ENCODE measurements at places on chromosomes 13 and 19.
A peak's percentile ranks its signal among the peaks of the same experiment; 100 is the strongest.

GRCh38 chr19:42197375-42197817, 20.1 kb downstream of the DEDD2 start:
- DNase-seq: no peak

DNA sequence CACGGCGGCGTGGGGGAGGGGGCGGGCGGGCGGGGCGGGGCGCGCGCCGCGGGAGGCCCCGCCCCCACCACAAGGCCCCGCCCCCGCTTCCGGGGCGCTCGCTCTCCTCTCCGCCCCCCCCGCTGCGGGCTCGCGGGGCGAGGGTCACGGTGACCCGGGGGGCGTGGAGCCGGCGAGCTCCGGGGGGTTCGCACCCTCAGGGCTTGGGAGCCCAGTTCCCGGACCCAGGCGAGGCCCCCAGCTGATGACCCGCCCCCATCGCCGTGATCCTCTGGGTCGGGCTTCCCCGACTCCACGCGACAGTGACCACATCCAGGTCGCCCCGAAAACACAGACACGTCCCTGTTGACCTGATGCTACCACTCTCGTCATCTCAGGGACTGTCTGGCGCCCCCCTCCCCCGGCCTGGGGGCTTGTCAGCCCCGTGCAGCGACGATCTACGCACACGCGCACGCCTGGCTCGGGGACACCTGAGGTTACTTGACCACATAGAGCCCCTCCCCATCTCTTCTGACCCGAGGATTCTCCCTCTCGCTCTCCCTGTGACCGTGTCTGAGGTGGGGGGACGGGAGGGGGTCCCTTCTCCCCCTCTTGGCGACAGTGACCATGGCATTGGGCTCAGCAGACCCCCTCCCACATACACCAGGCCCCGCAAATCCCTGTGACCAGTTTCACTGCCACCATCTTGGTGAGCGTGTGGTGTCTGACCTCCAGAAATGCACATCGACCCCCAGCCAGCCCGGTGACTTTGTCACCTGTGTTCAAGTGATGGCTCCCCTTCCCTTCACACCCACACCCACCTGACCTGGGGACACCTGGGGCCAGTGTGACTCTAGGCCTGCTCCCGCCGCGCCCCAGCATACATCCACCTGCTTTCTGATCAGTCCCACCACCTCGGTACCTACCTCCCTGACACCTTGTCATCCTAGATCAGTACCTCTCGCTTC, 670 bp downstream of the MAP2K7 start:
- DNase-seq: peak; percentile 88

DNA sequence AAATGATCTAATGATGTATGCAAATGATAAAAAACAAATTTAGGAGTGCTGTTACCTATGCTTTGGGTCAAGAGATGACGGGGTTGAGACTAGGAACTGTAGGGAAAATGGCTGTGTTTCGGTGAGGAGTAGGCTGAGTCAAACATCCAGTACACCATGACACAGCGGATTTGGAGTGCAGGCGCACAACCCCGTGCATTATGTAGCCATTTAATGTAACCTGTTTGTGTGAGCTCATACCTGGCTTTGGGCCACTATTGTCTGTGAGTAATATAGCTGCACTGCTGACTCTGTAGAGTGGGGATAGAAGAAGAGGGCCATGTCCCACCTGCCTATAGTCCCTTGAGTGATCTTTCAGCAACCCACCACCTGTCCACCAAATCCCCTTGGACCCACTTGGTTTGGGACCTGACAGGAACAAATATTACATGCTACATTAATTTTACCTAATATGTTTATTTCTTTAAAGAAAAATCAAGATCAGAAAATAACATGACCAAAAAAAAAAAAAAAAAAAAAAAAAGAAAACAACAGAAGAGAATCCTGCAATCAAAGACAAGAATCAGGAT, 95.5 kb upstream of the KLHL1 start:
- DNase-seq: no peak

DNA sequence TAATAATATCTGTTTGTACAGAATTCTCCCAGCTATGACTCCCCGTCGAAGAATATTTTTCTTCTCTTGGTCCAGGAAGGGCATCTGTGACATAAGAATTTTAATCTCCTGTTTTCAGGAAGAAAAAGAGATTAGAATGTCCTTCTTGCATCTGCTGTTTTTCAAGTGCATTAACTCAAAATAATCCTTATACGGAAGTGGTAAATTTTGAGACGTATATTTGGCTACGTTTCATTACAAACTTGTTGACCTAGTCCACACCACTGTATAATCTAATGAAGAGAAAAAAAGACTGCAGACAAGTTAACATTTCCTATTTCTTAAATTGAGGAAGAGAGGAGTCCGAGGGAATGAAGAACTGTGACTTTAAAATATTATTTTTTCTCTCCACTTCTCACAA, 959.9 kb downstream of the DIAPH3 start:
- DNase-seq: no peak

- no peak for DNase-seq
These were observed 13.2 kb downstream of the PEPD start for GRCh38 chr19:33508431-33508830.
